ENCODE measurements at places on chromosomes 12 and 14.

GRCh38 chr14:97106609-97107008 is 309.4 kb downstream of the VRK1 start:
- DNase-seq: no peak

DNA sequence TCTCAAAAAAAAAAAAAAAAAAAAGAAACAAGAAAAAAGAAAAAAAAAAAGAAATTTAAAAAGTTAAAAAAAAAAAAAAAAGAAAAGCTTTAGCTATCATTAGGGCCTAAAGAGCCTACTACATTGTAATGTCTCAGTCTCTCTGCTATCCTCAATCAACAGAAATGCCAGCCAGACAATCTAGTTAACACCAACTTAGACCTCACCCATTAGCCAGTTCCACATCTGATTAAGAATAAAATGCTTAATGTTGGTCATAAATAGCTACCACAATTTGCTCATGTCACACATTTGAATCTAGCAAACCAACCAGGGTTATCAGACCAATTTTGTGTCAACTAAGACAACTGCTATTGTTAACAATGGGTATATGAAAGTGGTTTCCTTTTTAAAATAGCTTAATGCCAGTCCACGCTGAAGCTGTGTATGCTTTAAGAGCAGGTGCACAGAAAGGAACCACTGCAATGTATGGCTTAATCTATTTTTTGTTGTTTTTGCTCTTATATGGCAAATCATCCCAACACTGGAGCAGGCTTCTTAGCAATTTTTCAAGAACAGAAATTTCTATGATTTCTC is 45.5 kb upstream of the SELPLG start:
- no peak for DNase-seq

- DNase-seq: no peak
These were observed 112.7 kb downstream of the SCARB1 start for GRCh38 chr12:124750787-124751471.

- DNase-seq: no peak
These were observed 620 bp downstream of the PGAM5 start for GRCh38 chr12:132711080-132711843.

DNA sequence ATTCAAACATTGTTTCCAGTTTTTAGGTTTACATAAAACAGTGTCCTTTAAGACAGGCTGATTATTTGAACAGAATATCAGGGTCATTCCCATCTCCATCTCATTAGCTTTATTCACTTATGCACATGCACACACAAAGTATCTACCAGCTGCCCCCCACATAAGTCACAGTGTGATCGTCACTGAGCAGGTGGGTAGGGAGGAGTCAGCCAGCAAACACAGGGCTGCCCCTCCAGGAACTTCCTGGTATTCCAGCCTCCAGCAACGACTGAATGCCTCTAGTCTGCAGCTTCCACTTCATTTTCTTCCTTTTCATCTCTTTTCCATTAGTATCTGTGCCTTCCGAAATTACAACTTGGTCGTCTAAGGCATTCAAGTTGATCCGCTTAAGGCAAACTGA is 48.8 kb upstream of the FOXN3 start:
- DNase-seq: no peak

GRCh38 chr14:90405755-90406154 is 8.9 kb downstream of the CALM1 start:
- no peak for DNase-seq
